ENCODE measurements at places on chromosomes 2 and 18. TPM values are rescaled to one million over a fixed set of nuclear protein-coding genes. Genes with fewer than 3 reads are reported as not detected.

MDH1B gene
- total RNA-seq = 1.6 TPM

HMSD gene
- total RNA-seq = 0.54 TPM

UGT1A9 gene
- total RNA-seq = 4.7 TPM

DAW1 gene
- 3.1 TPM for total RNA-seq

LYG2 gene
- not detected for total RNA-seq

OTOF gene
- total RNA-seq = 0.12 TPM

ST8SIA5 gene
- not detected for total RNA-seq

INHBB gene
- total RNA-seq = 13.4 TPM

TTN gene
- total RNA-seq = 0.03 TPM

PLGLB1 gene
- 1.1 TPM for total RNA-seq

IL36G gene
- total RNA-seq = 0.10 TPM

MERTK gene
- 1.9 TPM for total RNA-seq

CD8B2 gene
- not detected for total RNA-seq

SGO2 gene
- total RNA-seq = 11.9 TPM

ANKRD30BL gene
- not detected for total RNA-seq

FAHD2A gene
- total RNA-seq = 29.2 TPM

SP140 gene
- 0.28 TPM for total RNA-seq

CHRNG gene
- total RNA-seq = not detected

SH3RF3 gene
- total RNA-seq = 0.38 TPM

All from A549 treated with CpdA at 1 μM for 4 hours (cell line).